ENCODE measurements at places on chromosomes 3 and 15.

DNA sequence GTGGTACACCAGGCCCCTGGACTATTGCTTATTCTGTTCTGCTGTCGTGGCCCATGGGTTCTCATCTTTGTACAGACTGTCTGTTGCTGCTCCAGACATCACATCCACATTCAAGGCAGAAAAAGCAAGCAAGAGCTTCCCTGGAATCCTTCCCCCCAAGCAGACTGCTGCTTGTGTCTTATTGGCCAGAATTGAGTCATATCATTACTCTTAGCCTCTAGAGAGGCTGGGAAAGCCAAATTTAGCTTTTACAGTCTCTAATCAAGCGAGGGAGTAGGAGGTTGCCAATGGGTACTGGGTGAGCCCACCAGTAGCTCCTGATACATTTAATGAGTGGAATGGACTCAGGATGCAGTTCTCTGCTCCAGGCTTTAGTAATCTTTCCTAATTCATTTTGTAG is 39.4 kb downstream of the RAB6B start:
- no peak for DNase-seq

DNA sequence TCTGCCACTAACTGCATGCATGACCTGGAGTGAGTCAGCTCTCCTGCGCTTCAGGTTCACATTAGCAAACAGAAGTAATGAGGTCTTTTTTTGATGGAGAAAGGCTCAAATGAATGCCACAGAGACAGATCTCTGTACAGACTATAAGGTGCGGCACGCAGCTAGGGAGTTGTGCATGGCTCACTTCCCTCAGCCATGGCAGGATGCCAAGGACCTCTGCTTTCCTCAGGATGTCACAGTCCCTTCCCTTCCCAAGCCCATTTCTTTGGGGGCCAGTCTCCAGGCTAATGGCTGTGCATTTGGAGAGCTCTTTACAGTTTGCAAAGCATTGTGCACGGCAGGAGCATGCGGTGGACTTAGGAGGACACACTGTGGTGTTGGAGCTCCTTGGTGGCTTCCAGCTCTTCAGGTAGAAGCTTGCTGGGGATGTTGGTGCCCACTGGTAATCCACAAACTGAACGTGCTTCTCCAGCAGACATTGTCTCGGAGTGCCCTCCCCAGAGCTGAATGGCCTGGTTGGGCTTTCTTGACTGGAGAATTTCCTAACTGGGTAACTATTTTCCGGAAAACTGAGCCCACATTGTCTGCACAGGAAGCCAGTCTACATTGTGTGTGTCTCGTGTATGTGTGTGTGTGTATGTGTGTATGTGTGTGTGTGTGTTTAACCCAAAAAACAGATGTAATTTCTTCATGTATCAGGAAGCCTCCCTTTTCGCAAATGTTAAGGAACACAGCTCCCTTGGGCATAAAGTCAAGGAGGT is 172.5 kb upstream of the TLE3 start:
- DNase-seq: peak; percentile 42

- DNase-seq: no peak
Observed at GRCh38 chr3:159902546-159903314, 85.9 kb upstream of the IL12A start.

DNA sequence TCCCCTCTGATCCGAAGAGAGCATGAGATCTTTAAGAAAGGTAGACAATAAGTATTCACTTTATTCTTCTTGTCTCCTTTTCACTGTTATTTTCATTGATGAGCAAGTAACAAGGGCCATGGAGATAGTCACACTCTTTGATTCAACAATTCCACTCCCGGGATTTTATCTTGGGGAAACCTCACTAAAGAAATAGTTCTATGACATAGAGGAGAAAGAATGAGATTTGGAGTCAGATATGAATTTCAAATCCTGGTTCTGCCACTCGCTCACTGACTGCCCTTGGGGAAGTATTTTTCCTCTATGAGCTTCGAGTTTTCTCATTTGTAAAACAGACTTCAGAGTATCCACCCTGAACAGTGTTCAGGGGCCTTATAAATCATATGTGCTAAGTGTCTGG is 514.6 kb downstream of the NLGN1 start:
- no peak for DNase-seq

GRCh38 chr15:62241135-62241770 is 76.2 kb upstream of the C2CD4B start:
- DNase-seq: no peak
